8988T (cell line): ENCODE measurements at places on chromosomes 6 and 20.

GRCh38 chr6:76441875-76442274, 369.4 kb upstream of the IMPG1 start:
- DNase-seq: no peak

DNA sequence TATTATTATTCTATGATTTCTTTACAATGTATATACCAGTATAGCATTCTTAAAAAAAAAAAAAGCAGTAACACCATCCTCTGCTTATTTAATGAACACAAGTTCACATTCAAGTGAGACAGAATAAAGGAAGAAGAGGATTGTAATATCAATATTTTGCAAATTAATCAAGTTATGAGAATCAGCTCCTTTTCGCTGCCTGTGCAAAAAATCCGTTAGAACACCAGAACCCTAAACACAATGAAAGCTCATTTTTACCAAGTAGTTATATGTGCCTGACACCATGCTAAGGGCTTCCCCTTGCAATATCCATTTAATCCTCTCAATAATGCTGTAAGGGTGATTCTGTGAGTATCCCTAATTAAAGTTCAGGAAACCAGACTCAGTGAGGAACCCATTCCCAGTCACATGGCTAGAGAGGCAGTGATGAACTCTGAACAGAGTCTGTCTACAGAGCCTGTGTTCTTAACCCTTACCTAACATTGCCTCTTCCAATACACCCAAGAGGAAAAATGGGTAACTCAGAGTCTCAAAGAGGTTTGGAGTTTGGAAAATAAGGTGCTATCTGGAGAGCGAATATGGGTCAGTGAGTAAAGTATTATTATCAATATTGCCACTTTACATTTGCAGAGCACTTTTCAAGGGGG, 66.8 kb downstream of the CDC40 start:
- DNase-seq: no peak

DNA sequence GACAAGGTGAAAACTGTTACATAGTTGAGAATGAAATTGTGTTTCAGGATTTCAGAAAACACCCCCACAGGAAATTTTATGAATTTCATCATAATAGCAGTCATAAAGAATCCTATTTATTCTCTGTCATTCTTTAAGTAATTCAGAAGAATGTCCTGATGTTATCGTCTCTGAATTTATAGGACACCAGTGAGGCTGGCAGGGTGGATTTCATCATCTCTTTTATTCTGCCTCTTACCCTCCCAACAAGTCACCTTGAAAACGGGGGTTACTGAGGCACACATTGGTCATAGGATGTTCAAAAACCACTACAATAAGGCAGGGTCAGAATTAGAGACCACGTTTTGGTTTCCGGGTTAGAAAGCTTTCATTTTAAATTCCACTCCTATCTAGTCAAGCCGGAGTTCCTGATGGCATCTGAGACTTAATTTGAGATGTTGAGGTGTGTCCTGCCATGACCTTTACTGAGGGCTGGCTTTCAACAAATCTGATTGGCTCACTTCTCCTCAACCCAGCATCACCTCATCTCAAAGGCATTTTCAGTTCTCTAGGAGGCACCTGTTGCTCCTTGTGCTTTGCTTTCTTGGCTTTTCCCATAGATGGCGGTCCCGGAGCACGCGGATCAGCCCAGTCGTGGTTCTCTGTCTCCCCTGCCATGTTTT, 230.6 kb upstream of the SUPT3H start:
- no peak for DNase-seq

DNA sequence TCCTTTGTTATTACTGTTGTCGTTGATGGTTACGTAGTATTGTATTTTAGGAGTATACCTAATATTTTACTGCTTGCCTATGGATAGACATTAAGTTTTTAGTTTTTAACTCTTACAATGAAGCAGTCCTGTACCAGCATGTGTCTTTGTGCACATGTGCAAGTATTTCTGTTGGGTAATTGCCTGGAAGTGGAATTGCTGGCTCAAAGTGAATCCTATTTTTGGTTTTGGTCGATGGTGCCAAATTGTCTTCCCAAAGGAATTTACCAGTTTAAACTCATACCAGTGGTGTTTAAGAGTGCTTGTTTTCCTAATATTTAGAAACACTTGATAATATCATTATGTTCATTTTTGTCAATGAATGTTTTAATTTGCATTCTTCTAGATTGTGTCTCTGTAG, 75.5 kb downstream of the ANKS1A start:
- DNase-seq: no peak

GRCh38 chr6:54778731-54779130, 67.8 kb upstream of the FAM83B start:
- DNase-seq: no peak

- no peak for DNase-seq
Observed at GRCh38 chr6:106069478-106069877, 16.7 kb upstream of the PRDM1 start.

GRCh38 chr6:167760979-167761793, 65.5 kb upstream of the AFDN start:
- no peak for DNase-seq

DNA sequence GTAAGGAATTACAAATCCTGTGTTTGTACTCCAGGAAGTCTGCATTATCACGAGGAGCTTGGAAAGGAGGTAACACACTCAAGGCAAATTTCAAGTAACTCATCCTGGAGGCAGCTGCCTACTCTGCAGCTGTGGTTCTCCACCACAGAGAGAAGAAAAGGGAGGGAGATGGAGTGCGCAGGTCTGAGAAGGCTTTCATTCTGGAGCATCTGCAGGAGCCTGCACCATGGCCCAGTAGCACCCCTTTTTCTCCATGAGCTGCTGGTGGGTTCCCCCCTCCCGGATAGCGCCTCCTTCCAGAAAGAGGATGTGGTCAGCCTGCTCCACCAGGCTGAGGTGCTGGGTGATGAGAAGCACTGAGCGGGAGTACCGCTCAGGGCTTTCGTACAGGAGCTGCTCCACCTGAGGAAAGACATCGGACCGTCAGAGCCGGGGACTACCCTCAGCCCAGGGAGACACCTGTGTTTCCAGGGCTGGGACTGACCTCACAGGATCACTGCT, 1.6 kb upstream of the PSMB8 start:
- no peak for DNase-seq

DNA sequence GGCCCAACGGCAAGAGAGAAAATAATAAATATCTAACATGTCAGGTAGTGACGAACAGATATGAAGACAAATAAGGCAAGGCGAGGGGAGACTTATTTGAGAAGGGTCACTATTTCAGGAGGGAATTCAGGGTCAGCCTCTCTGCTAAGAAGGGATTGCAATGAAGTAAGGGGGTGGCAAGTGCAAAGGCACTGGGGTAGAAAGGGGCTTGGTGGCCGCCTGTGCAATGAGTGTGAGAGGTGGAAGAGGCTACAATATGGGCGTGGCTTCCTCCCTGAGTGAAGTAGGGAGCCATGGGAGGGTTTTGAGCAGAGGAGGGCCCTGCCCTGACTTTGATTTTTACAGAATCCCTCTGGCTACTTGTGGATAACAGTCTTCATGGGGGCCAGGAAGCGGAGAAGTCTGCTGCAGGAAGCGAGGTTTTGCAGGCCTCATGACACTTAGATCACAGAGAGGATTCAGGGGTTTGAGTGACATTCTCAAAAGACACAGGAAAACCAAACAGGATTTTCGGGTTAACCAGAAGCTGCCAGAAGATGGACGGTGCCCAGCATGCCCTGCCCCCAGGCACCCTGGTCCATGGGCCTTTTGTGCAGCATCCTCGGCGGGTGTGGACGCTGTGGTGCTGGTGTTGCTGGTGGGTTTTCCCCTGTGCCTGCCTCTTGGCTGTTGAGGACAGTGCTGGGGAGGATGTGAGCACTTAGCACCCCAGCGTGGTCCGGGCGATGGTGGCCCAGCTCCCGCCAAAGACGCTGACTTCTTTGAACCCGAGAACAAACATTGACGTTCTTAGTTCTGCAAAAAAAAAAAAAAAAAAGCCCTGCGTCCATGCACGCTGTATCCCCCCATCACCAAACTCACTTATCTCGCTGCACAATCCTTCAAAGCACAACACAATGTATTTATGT, 124.2 kb upstream of the PTPN1 start:
- no peak for DNase-seq

DNA sequence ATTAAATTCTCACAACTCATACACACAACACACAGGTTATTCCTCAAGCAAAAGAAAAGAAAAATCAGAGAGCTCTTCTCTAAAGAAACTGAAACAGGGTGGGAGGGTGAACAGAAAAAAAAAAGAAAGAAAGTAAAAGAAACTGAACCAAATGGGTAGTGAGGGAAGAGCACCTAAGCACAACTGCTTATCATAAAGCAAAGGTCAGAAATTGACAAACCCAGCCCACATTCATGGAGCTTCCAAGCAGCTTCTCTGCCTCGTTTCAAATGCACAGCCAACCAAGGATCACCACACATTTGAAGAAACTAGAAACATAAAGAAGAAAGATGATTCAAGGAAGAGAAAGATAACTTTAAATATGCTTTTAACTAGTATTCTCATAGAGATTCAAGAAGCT, 90.5 kb downstream of the RNGTT start:
- DNase-seq: no peak

- DNase-seq: no peak
Observed at GRCh38 chr20:1085492-1086276, 32.7 kb upstream of the PSMF1 start.

DNA sequence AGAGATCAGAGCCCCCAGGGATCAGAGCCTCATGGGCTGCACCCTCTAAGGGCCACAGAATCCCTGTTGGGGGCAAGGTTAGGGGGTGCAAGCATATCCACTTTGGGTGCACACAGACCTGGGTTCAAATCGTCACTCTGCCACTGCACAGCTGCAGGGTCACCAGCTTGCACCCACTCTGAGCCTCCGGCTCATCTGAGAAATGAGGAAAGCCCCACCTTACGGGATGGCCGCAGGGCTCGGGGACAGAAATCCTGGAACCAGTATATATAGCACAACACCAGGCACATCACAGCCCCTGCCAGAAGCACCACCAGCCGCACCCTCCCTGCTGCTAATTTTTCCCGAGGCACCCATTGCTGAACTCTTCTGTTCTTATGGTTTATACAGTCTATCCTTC, 169.6 kb downstream of the NFATC2 start:
- DNase-seq: no peak
